ENCODE measurements at places on chromosomes 3 and 15.

DNA sequence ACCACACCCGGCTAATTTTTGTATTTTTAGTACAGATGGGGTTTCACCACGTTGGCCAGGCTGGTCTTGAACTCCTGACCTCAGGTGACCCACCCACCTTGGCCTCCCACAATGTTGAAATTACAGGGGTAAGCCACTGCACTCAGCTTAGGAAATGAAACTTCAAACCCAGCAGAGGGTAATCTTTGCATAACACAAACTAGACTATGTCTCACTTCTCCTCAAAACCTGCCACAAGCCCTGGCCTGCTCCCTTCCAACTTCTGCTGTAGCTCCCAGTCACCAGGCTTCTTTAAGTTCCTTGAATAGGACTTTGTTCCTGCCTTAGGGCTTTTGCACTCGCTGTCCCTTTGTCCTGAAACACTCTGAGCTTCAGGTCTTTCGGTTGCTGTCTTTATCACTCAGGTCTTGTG lies 39.2 kb upstream of the SEMA4B start:
- DNase-seq: no peak

- DNase-seq: no peak
Measured at GRCh38 chr3:136752172-136752421, at the start of gene STAG1. TSS of gene STAG1 (minus strand) at chr3:136752378. CDS start at chr3:136630898, 121,480 bp downstream.

GRCh38 chr3:57793737-57794187 lies 37.7 kb downstream of the SLMAP start:
- DNase-seq: no peak

DNA sequence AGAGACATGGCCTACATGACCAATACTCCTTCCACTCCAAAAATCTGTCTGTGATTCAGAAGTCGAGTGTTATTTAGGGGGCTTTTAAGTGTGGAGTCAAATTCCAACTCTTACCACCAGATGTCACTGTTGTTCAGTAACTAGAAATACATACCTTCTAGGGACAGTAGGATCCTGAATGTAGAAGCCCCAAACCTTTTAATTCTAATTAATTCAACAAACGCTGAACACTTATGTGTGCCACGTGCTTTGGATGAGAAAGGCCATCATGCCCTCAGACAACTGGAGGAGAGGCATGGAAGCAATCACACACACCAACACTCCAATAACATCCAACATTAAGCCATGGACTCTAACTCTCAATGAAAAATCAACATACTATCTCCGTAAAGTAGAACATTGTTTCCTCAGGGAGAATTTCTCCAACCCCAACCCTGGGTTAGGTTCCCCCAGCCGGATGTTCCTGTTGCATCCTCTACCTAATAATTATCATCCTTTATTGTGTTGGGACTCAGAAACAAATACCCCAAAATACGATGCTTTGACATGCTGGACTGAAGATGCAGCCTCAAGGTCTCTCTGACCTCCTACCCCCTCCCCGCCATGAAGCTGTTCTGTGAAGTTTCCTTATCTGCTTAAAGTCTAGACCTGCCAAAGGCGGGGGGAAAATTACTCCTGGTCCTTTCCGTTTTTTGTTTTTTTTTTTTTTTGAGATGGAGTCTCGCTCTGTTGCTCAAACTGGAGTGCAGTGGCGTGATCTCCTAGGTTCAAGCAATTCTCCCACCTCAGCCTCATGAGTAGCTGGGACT lies 8.0 kb upstream of the CCDC13 start:
- DNase-seq: peak; percentile 49

GRCh38 chr15:60358935-60359682 lies 38.7 kb downstream of the ANXA2 start:
- no peak for DNase-seq

GRCh38 chr3:54939557-54940300 lies 11.9 kb upstream of the LRTM1 start:
- DNase-seq: no peak

DNA sequence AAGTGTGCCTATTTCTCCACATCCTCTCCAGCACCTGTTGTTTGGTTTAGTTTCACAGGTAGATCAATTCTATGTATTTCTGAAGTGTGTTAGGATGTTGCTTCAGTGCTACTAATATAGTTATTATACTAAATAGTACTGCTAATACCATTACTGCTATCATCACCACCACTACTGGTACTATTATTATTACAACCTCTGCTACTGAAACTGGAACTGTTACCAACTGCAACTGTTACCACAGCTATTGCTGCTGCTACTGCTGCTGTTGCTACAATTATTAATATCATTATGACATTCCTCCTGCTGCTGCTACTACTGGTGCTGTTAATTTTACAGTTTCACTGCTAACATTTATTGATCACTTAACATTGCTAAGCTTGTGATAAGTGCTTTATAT lies 8.3 kb upstream of the LMOD3 start:
- DNase-seq: no peak

DNA sequence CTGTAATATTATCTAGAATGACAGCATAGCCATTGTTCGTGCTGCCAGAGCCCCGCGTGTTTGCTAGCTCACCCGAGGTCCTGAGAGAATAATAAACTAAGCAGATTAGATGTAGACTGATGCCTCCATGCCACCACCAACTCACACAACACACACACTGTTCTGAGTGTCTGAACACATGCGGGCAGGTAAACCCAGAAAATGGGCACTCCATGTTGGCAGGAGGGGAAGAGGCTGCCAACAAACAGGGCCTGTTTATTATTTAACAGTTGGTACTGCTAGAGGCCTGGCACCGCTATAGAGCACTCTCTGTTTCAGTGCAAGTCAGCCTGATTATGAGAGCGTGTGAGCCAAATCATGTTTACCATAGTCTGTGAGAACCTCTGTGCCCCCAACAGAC lies 299.0 kb downstream of the ZBTB20 start:
- DNase-seq: no peak

- no peak for DNase-seq
Measured at GRCh38 chr15:32893421-32893820, 175.6 kb downstream of the GREM1 start.

DNA sequence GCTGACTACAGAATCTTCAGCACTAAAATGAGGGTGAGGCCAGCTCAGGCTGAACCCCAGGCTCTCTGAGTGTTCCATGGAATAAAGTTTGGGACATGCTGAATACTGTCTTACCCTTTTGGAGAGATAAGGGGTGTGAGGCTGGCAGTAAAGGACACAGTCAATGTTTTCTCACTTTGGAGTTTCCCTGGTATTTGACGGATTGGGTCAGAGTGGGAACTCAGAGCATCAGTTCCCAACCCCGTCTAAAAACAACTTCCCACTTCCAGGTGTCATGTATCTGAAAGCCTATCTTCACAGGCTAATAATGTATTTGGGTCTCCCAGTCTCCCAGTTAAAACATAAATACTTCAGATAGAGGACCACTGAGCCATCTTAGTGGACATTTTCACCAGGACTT lies 180.7 kb downstream of the TLE3 start:
- no peak for DNase-seq

DNA sequence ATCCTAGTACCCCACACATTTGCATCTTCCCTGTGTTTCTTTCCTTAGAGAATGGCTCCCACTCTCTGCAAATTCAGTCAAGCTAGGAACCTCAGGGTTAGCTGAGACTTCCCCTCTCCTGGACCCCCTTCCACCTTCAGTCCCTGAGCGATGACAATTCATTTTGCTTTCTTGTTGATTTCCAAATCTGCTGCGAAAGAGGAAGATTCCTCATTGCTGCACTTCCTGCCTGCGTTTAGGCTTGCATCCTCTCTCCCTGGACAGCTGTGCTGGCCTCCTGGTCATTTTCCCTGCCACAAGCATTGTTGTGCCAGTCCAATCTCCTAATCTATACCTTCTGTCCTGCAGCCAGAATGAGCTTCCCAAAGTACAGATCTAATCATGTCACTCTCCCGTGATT lies 12.3 kb upstream of the DGKG start:
- DNase-seq: no peak

- peak; percentile 2 for DNase-seq
Measured at GRCh38 chr3:159263750-159264553, 462.1 kb downstream of the MFSD1 start.

- DNase-seq: no peak
Measured at GRCh38 chr15:98941595-98942255, 65.9 kb downstream of the PGPEP1L start.

GRCh38 chr3:134232151-134232550 lies 18.5 kb downstream of the RYK start:
- no peak for DNase-seq

- DNase-seq: no peak
Measured at GRCh38 chr15:71224024-71224423, 108.8 kb downstream of the THSD4 start.

- no peak for DNase-seq
Measured at GRCh38 chr3:145906301-145906700, 254.7 kb downstream of the PLOD2 start.

GRCh38 chr3:124831628-124832199 lies 55.5 kb downstream of the ITGB5 start:
- no peak for DNase-seq

DNA sequence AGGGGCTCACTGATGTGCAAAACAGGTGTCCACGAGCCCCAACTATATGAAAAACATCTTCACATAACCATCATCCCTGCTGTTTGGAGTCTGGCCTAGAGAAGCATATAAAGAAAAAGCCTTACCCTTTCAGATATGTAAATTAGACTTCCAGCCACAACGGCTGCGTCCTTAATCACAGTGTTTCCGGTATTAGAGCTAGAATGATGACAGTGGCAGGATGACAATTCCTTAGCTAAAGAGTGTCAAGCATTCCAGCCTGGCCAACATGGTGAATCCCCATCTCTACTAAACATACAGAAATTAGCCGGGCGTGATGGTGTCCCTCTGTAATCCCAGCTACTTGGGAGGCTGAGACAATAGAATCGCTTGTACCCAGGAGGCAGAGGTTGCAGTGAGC lies 19.5 kb upstream of the SAMD7 start:
- DNase-seq: no peak

- DNase-seq: no peak
Measured at GRCh38 chr3:175985781-175986180, 1126.6 kb downstream of the NAALADL2 start.

GRCh38 chr3:126121632-126122031 lies 37.7 kb upstream of the SLC41A3 start:
- no peak for DNase-seq

GRCh38 chr3:115651087-115651486 lies 27.8 kb downstream of the GAP43 start:
- no peak for DNase-seq

Measured in NCI-H748 treated with DMSO at 0.1 percent for 48 hours (cell line).